ENCODE measurements at places on chromosomes 12 and 14.
A peak's percentile ranks its signal among the peaks of the same experiment; 100 is the strongest.

GRCh38 chr12:24705741-24706358 lies 243.1 kb downstream of the BCAT1 start:
- peak; percentile 59 for DNase-seq

GRCh38 chr14:63647696-63648410 lies 6.2 kb upstream of the WDR89 start:
- no peak for DNase-seq

GRCh38 chr14:35147711-35148110 lies 25.4 kb downstream of the PRORP start:
- no peak for DNase-seq

DNA sequence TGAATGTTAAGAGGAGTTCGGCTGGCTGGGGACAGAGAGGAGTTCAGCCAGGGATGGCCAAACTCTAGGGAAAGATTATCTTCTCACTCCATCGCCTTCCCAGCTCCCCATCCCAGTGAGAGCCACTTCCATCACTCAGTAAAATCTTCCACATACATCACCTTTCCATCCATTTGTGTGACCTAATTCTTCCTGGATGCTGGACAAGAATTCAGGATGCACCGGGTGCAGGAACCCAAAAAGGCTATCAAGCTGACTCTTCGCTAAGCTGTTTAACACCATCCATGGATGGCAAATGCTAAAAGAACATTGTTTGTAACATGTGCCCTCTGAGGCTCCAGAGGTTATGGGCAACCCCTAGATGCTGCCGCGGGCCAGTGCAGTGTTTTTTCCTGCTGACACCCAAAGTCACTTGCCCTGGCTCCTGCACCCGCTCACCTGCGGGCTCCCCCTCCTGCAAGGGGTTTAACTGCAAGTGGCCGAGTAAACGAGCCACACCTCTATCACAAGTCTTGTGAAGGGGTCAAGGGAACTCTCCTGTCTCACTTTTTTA lies 216.0 kb upstream of the NPAS3 start:
- DNase-seq, result no peak

DNA sequence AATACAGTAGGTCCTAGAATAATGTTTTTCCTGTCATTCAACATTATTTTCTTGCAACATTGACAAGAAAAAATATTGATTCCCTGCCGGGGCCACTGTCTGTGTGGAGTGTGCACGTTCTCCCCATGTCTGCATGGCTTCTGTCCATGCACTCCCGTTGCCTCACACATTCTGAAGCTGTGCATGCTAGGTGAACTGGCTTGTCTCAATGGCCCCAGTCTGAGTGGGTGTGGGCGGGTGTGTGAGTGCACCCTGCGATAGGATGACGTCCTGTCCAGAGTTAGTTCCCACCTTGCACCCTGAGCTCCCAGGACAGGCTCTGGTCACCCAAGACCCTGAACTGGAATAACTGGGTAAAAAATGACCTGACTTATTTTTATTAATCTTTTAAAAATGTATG lies 186.1 kb downstream of the CAND1 start:
- no peak for DNase-seq

All from cardiac fibroblast (primary cell).